ENCODE measurements at places on chromosomes 12 and 14.

DNA sequence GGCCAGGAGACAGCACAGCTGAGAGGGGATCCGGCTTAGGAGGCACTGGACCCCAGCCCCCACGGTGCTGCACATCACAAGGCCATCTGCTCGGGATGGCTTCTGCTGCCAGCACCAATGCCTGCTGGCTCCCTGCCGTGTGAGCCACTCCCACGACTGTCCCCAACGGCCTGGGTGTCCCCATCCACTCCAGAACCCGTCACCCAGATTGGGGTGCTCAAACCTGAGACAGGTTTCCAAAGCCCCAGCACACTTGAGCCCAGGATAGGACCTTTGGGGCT is 102.4 kb downstream of the RFLNA start:
- DNase-seq, result no peak

GRCh38 chr14:62431496-62431895 is 613.8 kb downstream of the KCNH5 start:
- DNase-seq, result no peak

- no peak for DNase-seq
Observed at GRCh38 chr14:96030108-96030760, 8.9 kb upstream of the C14orf132 start.

DNA sequence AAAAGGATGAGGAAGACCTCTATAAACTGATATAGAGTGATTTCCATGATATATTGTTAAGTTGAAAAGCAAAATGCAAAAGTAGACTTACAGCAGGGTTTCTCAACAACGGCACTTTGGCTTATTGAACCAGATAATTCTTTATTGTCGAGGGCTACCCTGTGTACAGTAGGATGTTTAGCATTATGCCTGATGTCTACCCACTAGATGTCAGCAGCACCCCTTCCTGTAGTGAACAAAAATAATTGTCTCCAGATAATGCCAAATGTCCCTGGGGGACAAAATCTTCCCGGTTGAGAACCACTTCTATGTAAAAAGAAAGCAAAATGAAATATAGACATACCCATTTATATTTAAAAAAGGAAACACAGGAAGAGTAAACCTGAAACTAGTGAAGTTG is 32.4 kb downstream of the ABCD2 start:
- peak; percentile 16 for DNase-seq

- DNase-seq, result no peak
Observed at GRCh38 chr14:102507857-102508312, 1.7 kb downstream of the ANKRD9 start.

DNA sequence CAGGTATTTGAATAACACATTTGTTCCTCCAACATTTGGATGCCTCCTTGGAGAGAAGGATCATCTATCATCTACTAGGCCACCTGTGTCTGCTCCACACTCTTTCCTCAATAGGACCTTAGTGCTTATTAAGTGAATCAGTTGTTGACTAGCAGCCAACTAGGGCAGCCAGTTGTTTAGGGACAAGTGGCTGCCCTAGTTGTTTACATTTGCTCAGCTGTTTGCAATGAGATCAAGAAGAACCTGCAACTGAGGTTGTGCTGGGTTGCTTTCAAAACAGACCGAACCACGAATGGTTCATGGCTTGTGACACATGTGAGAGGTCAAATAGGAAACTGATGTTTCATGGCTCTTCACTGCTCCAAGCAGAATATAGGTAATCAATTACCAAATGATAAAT is 53.8 kb downstream of the TMCC3 start:
- DNase-seq, result no peak

GRCh38 chr12:57454566-57455373 is at the start of gene INHBE:
TSS of gene INHBE (plus strand) at chr12:57455307. CDS start at chr12:57455537, 230 bp downstream.
- DNase-seq, result no peak
